Vein endothelial cell (primary cell): ENCODE measurements at places on chromosomes 7 and 10. TPM values are rescaled to one million over a fixed set of nuclear protein-coding genes. Genes with fewer than 3 reads are reported as not detected.

The CUBN gene
- 7.1 and 11.8 TPM in 2 replicates for total RNA-seq

The PRF1 gene
- not detected in 2 replicates for total RNA-seq

The SKIDA1 gene
- total RNA-seq = 0.67 and 0.98 TPM in 2 replicates

The STOX1 gene
- total RNA-seq = under 0.01 and 0.10 TPM in 2 replicates

The PRSS2 gene
- 0.98 TPM in 1 of 2 replicates, not detected in the other for total RNA-seq

The SAP25 gene
- not detected in 2 replicates for total RNA-seq

The ITIH5 gene
- total RNA-seq = not detected in 2 replicates

The HTR5A gene
- not detected in 2 replicates for total RNA-seq

The STEAP2 gene
- 2.3 and 8.8 TPM in 2 replicates for total RNA-seq

The CRPPA gene
- total RNA-seq = 1.3 and 2.6 TPM in 2 replicates

The LIPM gene
- not detected in 2 replicates for total RNA-seq

The CHPF2 gene
- 82.7 and 91.5 TPM in 2 replicates for total RNA-seq

The HDAC9 gene
- 14.7 and 40.6 TPM in 2 replicates for total RNA-seq

The TEX47 gene
- total RNA-seq = not detected in 2 replicates

The LAMTOR4 gene
- total RNA-seq = 91.1 and 93.3 TPM in 2 replicates

The PNLIP gene
- total RNA-seq = not detected in 2 replicates

The PRTFDC1 gene
- 7.8 and 10.9 TPM in 2 replicates for total RNA-seq

The C7orf57 gene
- not detected in 2 replicates for total RNA-seq

The PTTG1IP2 gene
- not detected in 2 replicates for total RNA-seq

The HMX2 gene
- not detected in 2 replicates for total RNA-seq

The GPR146 gene
- total RNA-seq = 13.5 and 29.4 TPM in 2 replicates

The GLCCI1 gene
- total RNA-seq = 0.98 and 3.2 TPM in 2 replicates

The CCM2 gene
- total RNA-seq = 50.7 and 62.4 TPM in 2 replicates

The PCDH15 gene
- under 0.01 and 0.19 TPM in 2 replicates for total RNA-seq

The PLCE1 gene
- total RNA-seq = under 0.01 and 0.10 TPM in 2 replicates

The ICA1 gene
- 50.3 and 52.3 TPM in 2 replicates for total RNA-seq

The ASZ1 gene
- not detected in 2 replicates for total RNA-seq

The SLC26A3 gene
- total RNA-seq = not detected in 2 replicates

The AKR1C3 gene
- 60.4 and 69.1 TPM in 2 replicates for total RNA-seq

The ENO4 gene
- 0.10 and 0.33 TPM in 2 replicates for total RNA-seq

The ADRA2A gene
- 0.19 and 0.98 TPM in 2 replicates for total RNA-seq

The MKX gene
- total RNA-seq = not detected in 2 replicates

The LRWD1 gene
- total RNA-seq = 27.2 and 29.4 TPM in 2 replicates

The RTKN2 gene
- total RNA-seq = 0.33 and 1.1 TPM in 2 replicates

The HIPK2 gene
- 25.2 and 26.5 TPM in 2 replicates for total RNA-seq

The GPER1 gene
- 2.3 and 4.5 TPM in 2 replicates for total RNA-seq

The PNLIPRP3 gene
- not detected in 2 replicates for total RNA-seq

The DKK1 gene
- 81.9 and 83.0 TPM in 2 replicates for total RNA-seq

The CCL24 gene
- total RNA-seq = not detected in 2 replicates

The WIPF3 gene
- total RNA-seq = 0.10 TPM in 1 of 2 replicates, not detected in the other

The BAIAP2L1 gene
- 0.76 and 0.98 TPM in 2 replicates for total RNA-seq

The THSD7A gene
- total RNA-seq = 32.0 and 36.6 TPM in 2 replicates

The PFKP gene
- total RNA-seq = 311 and 346 TPM in 2 replicates

The FEZF1 gene
- total RNA-seq = not detected in 2 replicates

The PAPOLB gene
- 0.10 TPM in 1 of 2 replicates, not detected in the other for total RNA-seq

The HOGA1 gene
- total RNA-seq = 0.33 and 0.38 TPM in 2 replicates

The BLVRA gene
- 18.9 and 20.3 TPM in 2 replicates for total RNA-seq

The TMEM139 gene
- total RNA-seq = not detected in 2 replicates

The CYP2C19 gene
- total RNA-seq = not detected in 2 replicates

The ELFN1 gene
- 0.65 and 1.1 TPM in 2 replicates for total RNA-seq
